ENCODE measurements at places on chromosomes 6 and 20.
A peak's percentile ranks its signal among the peaks of the same experiment; 100 is the strongest.

GRCh38 chr6:39260456-39260855 lies 31.2 kb upstream of the KCNK5 start:
- no peak for DNase-seq

- DNase-seq, result no peak
These were observed 46.9 kb downstream of the GINS1 start for GRCh38 chr20:25454153-25454900.

DNA sequence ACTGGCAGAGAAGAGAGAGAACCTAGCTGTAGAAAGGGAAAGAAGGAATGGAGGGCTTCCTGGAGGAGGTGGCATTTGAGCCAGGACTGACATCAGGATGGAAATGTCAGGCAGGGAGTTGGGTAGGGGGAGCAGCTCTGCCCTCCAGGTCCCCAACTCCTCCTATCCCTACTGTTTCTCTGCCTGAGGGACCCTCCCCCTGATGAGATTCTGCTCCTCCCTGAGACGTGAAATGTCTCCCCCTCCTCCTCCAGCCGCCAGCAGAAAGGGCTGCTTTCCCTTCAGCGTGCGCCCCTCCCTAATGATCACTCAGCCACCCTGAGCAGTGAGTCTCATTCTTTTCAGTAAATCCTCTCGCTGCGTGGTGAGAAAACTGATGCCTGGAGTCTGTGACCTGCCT lies 40.6 kb downstream of the HLA-DPB1 start:
- no peak for DNase-seq

GRCh38 chr6:116059713-116060571 lies 749 bp downstream of the FRK start:
- DNase-seq, result no peak

GRCh38 chr6:18990059-18990978 lies 603.2 kb downstream of the RNF144B start:
- DNase-seq, result peak; percentile 62

DNA sequence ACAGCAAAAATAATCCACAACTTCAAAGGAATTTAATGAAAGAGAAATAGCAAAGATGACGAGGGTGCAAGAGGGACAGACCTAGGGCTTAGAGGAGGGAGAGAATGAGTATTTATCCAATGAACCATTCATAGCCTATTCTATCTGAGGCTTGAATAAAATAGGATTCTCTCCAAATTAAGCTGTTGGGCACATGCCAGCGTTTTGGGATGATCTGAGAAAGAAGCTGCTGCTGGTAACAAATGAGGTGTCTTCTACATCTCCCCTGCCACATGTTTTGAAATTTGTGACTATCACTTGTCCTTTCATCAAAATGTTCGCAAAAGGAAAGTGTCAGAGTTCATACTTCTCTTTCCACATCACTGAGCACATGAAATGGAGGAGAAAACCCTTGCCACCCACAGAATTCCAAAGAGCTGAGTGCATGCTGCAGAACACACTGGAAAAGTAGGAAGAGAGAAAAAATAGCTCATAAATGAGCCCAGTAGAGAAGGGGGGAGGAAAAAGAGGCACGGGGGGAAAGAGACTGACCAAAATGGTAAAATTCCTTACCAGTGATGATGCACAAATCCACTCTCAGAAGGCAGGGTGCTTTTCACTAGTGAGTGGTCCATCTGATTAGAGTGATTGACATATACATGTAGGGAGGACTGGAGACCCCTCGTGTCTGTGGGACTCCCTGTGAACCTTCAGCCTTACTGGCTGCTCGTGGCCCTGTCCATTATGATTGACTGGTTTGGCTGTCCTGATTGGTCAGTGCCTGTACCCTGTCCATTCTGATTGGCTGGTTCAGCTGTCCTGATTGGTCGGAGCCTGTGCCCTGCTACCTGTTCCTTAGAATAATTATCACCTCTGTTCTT lies 180.5 kb downstream of the OGFRL1 start:
- DNase-seq, result no peak

GRCh38 chr6:41821266-41821665 lies 33.8 kb downstream of the TOMM6 start:
- no peak for DNase-seq
